Central memory CD4-positive, alpha-beta T cell (primary cell): ENCODE measurements at places on chromosomes 3 and 15.

- DNase-seq = no peak
Observed at GRCh38 chr3:146517684-146518435, 26.5 kb downstream of the PLSCR1 start.

DNA sequence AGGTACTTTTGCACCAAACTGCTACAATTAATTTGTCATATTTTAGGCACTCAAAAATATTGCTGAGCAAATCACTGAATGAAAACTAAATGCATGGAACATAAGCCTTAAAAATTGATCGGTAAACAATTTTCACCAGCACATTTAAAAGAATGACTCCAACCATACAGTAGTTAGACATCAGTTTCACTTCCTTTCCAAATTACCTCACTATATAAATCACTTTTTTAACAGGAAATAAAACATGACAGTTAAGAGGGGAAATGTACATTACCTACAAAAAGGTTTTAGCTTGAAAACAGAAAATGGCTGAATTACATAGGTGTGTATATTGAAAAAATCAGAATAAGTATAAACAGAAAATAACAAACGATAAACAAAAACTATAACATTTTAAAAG, 108.4 kb downstream of the SERPINI1 start:
- DNase-seq = no peak

GRCh38 chr15:82898961-82899360, 53.6 kb downstream of the HOMER2 start:
- no peak for DNase-seq

DNA sequence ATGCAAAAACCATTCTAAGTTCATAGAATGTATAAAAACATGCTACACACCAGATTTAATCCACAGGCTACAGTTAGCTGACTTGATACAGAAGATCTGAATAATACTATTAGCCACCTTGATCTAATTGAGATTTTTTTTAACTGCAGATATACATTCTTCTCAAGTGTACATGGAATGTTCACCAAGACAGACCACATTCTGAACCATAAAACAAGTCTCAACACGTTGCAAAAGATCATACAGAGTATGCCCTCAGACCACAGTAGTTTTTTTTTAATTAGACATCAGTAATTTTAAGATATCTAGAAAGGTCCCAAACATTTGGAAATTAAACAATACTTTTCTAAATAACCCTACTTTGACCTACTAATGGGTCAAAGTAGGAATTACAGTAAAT, 83.3 kb downstream of the FGF7 start:
- no peak for DNase-seq

- no peak for DNase-seq
Observed at GRCh38 chr3:86481636-86482035, 509.3 kb downstream of the VGLL3 start.

- no peak for DNase-seq
Observed at GRCh38 chr3:188701485-188701969, 470.2 kb upstream of the TPRG1 start.

DNA sequence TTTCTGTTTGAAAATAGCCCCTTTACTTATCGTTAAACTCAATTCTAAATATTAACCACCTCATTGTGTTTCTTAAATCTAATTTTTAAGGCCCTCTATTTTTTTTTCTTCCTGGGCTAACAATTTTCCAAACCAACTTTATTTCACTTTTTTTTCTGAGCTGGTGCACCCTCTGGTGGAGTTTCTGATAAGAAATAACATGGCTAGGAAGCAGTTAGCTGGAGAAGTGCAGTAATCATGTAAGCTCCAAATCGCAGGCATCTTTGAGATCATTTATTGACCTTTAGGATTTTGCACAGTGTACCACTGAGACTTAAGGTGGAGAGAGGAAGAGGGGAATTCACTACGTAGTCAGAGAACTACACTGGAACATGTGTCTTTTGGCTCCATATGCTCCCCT, 6.4 kb downstream of the TMEM207 start:
- no peak for DNase-seq

GRCh38 chr15:82831894-82832600, 22.6 kb downstream of the WHAMM start:
- no peak for DNase-seq

- DNase-seq = no peak
Observed at GRCh38 chr15:76376029-76376428, 39.5 kb downstream of the ISL2 start.

- no peak for DNase-seq
Observed at GRCh38 chr3:33035596-33035995, 61.4 kb downstream of the GLB1 start.

- DNase-seq = no peak
Observed at GRCh38 chr15:31306426-31307269, 20.0 kb upstream of the KLF13 start.

GRCh38 chr3:148950806-148951205, 40.5 kb upstream of the GYG1 start:
- DNase-seq = no peak

- peak; percentile 59 for DNase-seq
Observed at GRCh38 chr3:45950686-45951600, 7.7 kb downstream of the CXCR6 start.

DNA sequence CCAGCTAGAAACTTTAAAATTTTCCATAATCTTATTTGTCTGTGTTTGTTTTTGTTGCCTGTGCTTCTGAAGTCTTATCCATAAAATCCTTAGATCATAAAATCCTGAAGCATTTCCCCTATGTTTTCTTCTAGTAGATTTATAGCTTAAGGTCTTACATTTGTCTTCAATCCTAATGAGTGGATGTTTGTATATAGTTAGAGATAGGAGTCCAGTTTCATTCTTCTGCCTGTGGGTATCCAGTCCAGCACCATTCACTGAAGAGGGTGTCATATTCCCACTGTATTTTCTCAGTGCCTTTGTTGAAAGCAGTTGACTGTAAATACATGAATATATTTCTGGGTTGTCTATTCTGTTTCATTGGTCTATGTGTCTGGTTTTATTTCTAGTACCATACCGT, 44.8 kb upstream of the SPSB4 start:
- DNase-seq = no peak

DNA sequence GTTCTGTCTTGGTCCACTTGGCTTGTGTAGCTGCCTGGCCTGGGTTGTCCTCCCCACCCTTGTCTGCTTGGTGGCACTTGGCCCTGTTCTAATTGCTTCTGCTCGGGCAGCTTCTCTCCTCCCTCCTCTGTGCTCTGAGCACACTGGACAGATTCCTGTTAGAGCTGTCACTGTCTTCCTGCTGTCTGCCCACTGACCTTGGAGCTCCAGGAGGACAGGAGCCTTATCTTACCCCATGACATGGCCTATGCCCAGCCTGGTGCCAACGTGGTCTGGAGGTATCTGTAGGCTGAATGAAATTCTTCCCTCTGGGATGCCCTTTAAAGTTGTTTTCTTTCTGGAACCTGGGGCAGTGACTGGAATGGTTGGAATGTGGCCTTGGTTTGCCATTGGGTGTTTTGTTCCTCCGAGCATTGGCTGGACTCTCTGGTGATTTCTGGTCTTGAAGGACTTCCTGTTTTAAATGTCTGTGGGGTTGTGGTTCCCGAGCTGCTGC, 94.1 kb downstream of the FAM43A start:
- DNase-seq = no peak

DNA sequence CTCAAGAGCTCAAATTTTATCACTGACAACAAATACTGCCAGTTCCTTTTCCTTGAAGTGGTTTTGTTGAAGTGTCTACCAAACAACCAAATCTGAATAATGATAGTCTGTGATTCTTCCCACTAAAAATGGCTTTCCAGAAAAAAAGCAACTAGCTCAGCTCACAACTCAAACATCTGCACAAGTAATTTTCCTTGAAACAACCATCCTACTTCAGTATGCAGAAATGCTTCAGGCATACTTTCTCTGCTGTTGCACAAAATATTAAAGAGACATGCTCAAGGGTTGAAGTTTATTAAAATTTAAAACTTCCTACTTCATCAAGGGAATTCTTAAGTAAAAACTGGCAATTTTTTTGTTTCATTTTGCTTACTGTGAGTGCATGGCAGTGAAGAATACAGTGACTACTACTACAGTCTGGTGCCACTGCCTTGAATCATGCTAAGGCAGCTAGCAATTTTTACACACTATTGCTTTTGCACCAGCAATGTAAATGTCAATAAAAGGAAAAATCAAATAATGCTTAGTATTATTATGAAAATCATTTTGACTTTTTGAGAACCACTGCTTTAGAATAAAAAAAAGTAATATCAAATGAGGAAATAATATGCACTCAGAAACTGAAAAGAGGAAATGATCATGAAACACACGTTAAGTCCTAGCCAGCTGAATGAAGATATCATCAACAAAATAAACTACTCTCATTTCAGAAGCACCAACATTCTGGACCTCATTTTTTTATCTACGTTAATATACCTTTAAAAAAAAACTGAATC, 33.6 kb downstream of the VPS13C start:
- no peak for DNase-seq

GRCh38 chr3:98602078-98602678, 8.8 kb upstream of the CPOX start:
- peak; percentile 22 for DNase-seq

GRCh38 chr3:134312873-134313846, 61.1 kb downstream of the AMOTL2 start:
- no peak for DNase-seq

GRCh38 chr3:133547432-133548041, 25.9 kb upstream of the CDV3 start:
- DNase-seq = no peak

- DNase-seq = no peak
Observed at GRCh38 chr3:141060327-141060726, 9.2 kb downstream of the SPSB4 start.

DNA sequence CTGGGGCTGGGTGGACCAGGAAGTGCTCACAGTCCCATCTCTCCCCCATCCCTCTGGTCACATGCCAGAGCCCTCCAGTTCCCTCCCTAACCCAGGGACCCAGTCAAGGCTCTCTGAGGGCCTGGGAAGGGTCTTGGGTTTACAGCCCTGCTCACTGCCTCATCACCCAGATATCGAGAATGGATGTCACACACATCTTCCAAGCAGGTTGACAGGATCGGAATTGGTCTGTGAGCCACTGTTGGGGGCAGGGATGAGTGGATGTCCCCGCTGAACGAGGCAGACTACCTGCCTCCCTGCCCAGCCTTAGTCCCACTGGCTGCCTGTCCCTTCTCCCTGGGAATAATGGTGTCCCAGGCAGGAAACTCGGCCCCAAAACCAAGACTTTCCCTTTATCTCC, 20.0 kb upstream of the GOLGA6C start:
- no peak for DNase-seq

DNA sequence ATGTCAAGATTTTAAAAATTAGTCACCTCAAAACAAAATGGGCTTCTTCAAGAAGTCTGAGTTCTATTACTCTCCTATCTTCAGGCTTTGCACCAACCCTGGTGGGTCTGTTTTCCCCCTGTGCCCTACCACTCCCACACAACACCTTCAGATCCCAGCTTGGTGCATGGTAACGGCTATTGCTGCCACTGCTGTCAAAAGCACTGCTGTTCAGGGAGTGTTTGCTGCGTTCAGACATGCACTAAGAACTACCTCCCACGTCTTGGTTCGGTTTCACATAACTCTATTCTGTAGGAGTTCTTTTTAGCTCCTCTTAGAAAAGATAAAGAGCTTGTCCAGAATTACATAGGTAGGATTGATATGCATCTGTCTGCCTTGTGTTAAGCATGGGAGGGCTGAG, 799.2 kb downstream of the NR2F2 start:
- DNase-seq = no peak

DNA sequence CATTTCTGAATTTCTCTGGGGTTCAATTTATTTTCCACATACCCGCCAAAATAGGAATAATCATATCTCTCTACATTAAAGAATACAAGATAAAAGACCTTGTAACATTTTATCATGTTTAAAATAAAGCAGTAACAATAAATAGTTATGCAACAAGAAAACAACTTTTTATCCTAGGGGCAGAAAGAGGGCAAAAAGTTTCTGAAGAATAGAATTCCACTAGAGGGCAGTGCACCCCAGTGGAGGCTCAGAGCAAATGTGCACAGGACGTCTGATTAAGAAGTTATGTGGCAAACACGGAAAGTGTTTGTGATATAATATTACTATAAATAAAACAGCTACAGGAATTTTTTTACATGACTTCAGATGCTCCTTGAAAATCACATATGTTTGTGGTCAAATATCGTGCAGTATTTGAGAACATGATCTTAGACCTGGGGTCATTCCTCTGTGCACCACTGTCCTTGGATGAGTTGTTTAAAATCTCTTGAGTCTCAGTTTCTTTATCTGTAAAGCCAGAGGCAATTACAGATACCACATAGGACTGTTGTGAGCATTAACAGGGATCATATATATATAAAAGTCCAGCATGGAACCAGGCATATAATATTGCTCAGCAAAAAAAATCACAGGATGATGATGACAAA, 13.2 kb upstream of the PIK3R4 start:
- peak; percentile 48 for DNase-seq

GRCh38 chr3:196555295-196555694, 13.1 kb downstream of the WDR53 start:
- no peak for DNase-seq

GRCh38 chr3:128689060-128689459, 36.9 kb upstream of the RAB7A start:
- DNase-seq = no peak

- DNase-seq = no peak
Observed at GRCh38 chr3:108122276-108122675, 31.4 kb upstream of the CD47 start.

- no peak for DNase-seq
Observed at GRCh38 chr15:100330221-100330620, 11.6 kb downstream of the ADAMTS17 start.

- peak; percentile 23 for DNase-seq
Observed at GRCh38 chr15:63672775-63673174, 75.6 kb downstream of the FBXL22 start.
